ENCODE measurements at places on chromosomes 3 and 15. TPM values are rescaled to one million over a fixed set of nuclear protein-coding genes. Genes with fewer than 3 reads are reported as not detected.

DNA sequence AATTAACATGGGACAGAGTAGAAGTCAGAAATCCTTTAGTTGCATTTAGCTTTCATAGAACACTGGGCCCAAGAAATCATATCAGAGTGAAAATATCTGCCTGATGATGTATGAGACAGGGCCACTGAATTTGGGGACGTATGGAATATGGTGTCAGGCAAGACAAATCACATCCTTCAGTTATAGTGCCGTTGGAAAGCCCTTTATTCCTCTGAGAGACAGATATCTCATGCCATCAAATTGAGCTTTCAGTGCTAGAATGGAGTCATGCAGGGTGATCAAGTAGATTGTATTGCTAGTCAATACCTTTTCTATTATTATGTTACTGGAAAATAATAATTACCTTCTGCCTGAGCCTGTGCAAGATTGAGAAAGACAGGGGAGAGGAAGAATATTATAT, 398.2 kb upstream of the RARB start:
- DNase-seq = no peak

- no peak for DNase-seq
These were observed 35.6 kb downstream of the SCAP start for GRCh38 chr3:47440131-47440530.

The TMF1 gene
- total RNA-seq = 21.4 TPM

GRCh38 chr15:39642011-39642640, 61.2 kb downstream of the THBS1 start:
- DNase-seq = no peak

- DNase-seq = no peak
These were observed 228.5 kb downstream of the ZBBX start for GRCh38 chr3:167151636-167152035.

DNA sequence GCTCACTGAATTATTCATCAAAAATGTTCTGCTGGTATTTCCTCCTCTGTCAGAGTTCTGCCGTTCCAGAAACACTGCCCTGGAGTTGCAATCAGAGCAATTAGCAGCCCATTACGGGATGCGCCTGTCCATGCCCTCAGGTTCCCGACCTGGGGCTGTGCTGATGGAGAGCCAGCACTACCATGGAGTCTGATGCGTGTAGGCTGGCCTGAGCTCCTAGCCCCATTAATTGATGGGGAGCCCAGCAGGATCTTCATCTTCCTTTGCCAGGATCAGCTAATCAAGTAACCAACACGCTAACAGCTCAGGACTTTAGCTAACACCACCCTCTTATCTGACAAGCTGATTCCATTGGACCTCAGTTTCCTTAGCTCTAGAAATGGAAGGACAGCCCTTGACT, 164.2 kb downstream of the ABHD5 start:
- DNase-seq = no peak

The TOP2B gene
- 79.1 TPM for total RNA-seq

The DAZL gene
- not detected for total RNA-seq

DNA sequence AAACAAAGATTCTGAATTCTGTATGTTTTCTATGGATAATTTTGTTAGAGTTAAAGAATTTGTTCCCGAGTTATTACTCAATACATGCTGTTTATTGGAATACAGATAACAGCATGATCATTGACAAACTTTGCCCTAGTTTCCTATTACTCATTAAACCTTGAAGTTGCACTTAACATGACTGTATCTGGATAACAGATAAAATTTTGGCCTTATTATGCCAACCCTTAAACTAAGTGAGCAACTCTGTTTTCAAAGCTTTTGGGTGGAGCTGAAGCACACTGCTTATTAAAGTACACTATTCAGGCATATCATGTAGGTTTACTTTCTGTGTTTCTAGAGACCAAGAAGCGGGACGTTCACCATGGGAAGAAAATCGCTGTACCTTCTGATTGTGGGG, at the start of gene AADAC:
Gene AADAC (plus strand): TSS at position 318 of the 400 bp plus-strand sequence. CDS start 47 bp downstream, at position 365.
- DNase-seq = no peak

DNA sequence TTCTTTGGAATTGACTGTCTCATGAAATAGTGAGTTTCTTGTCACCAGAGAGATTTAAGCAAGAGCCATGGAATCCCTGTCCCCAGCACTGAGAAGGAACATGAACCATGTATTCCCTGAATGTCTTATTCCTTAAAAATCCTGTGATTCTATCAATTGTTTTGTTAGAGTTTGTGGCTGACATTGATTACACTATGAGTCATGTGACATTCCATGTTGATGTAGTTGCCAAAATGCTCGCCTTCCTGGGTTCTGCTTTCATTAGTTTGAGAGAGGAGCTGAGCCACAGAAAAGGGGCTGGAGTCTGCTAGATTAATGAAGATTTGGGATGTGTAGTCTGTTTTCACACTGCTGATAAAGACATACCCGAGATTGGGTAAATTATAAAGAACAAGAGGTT, 294.9 kb upstream of the CTDSPL start:
- no peak for DNase-seq

DNA sequence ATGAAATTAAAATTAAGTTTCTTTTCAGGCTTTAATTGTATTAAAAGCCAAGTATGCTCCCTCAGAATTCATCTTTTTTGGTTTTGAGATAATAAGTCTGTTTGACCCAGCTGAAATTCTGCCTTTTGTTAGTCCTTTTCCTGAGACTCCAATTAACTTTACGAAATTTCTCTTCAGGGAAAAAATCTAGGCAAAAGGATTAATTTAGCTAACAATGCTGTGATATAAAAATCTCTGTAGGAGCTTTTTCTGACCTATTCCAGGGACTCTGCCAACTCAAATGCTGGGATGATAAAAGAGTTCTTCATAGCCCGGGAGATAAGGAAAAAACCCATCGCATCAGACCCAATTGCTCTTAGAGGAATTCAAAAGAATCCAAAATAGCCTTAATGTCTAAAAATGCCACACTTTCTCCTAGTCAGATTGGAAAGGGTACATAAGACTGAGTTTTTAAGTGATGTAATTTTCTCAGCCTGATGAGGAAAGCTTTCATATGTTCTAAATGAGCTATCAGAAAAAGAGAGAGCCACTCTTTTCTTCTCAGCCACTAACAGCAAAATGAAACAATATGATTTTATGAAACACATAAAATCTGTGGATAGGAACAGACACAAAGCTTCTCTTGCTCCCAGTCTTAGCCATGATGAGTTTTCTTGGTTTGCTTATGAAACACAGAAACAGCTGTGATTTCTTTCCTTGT, 405.1 kb downstream of the ROBO1 start:
- DNase-seq = no peak

The FEM1B gene
- total RNA-seq = 69.7 TPM

The LRRC31 gene
- total RNA-seq = not detected

The PRSS50 gene
- not detected for total RNA-seq

DNA sequence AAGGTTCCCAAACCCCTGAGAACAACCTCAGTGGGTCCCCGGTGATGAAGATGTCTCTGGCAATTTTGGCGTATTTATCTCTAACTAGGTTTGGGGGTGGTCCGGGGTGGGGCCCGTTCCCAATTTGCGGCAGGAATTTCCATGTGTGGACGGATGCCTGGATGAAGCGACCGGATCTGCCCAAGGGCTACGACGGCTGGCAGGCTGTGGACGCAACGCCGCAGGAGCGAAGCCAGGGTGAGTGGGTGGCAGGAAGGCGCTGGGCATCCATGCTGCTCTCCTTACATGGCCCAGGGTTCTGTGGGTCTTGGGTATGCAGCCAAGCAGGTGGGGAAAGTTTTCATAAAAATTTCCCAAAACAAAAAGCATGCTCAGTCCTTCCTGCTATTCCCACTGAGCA, 29.3 kb downstream of the TGM4 start:
- DNase-seq = no peak

GRCh38 chr3:111617406-111617805, 22.3 kb upstream of the ZBED2 start:
- no peak for DNase-seq

- no peak for DNase-seq
These were observed 15.8 kb downstream of the NPTN start for GRCh38 chr15:73617301-73617831.

DNA sequence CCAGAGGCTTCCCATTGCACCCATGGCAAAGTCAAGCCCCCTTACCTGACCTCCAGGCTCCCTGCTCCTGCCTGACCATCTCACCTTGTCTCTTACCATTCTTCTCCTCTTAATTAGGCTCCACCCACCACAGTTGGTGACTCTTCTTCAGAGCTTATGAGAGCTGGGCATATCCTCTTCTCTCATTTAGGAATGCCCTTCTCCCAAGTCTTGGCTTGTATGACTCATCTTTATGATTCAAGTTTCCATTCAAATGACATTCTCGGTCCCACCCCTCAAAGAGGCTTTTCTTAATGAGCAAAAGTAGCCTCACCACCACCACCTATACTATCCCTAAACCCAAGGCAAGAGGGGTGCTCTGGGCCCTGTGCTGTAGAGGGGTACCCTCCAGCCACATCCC, 55.3 kb upstream of the NUDT16 start:
- DNase-seq = no peak

DNA sequence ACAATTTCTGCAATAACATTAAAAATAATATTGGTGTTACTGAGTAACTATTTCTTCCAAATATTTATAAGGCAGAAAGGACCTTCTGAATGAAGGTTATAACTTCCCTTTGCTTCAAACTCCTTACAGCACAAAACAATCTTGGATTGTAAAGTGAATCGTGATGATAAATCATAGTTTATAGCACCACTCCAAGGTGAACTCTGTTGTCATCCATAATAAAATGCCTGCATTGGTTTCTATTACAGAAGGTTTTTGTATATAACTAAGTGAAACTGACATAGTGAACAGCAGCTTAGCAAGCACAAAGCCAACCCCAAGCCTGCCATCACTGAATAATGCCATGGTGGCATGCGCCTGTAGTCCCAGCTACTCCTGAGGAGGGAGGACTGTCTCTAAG, 86.3 kb downstream of the MME start:
- no peak for DNase-seq

DNA sequence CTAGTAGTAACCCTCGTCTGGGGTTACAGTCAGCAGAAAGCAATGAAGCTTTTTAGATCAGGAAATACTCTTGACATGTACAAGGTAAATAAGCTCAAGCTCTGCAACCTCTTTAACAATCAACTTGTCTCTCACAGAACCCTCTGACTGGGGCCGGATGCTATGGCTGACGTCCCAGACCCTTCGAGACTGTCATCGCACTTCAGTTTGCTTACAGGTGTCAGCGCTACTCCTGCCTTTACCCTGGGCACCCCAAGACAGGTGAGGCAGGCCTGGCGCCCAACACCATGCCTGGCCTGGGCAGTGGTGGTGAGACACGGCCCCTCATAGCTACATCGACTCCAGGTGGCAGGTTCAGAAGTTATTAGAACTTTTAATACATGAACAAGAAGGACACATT, 30.6 kb downstream of the LRRFIP2 start:
- no peak for DNase-seq

DNA sequence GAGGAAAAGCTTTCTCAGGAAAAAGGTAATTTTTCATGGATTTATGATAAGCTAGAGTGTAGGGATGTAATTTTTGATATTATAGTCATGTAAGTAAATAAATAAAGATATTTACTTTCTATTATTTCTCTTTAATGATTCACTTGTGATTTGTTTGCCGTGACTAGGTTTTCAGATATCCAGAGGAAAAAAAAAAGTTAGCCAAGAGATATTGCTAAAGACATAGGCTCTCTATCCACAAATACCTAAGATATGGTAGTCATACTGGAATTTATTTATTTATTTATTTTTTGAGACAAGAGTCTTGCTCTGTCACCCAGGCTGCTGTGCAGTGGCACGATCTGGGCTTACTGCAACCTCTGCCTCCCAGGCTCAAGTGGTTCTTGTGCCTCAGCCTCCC, 59.9 kb downstream of the AP4E1 start:
- no peak for DNase-seq

- DNase-seq = no peak
These were observed 22.1 kb upstream of the POLG start for GRCh38 chr15:89356634-89357298.

The AQP9 gene
- total RNA-seq = 1.6 TPM

DNA sequence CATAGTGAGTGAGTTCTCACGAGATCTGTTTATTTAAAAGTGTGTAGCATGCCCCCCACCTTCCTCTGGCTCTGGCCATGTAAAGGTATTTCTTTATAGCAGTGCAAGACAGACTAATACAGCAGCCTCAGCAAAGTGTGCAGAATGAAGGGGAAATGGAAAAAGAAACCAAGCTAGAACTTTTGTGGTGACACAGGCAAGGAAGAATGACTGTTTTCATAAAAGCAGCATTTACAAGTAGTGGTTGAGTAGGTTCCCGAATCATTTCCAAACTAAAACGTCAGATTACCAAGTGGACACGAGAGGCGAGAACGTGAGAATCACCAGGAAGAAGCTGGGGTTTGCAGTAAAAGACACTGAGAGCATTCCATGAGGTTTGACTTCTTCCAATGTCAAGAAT, 100.2 kb upstream of the AKAP13 start:
- no peak for DNase-seq

GRCh38 chr3:43894176-43895049, 203.7 kb downstream of the ABHD5 start:
- DNase-seq = peak; percentile 77

GRCh38 chr15:61404567-61404966, 175.5 kb upstream of the RORA start:
- DNase-seq = no peak

- no peak for DNase-seq
These were observed 49.9 kb downstream of the CACNA1D start for GRCh38 chr3:53544357-53544756.

- peak; percentile 56 for DNase-seq
These were observed 39.6 kb upstream of the FAM98B start for GRCh38 chr15:38414357-38414756.

GRCh38 chr15:91891788-91892345, 38.4 kb downstream of the SLCO3A1 start:
- DNase-seq = peak; percentile 39

The IGF1R gene
- total RNA-seq = 27.3 TPM

- DNase-seq = no peak
These were observed 189.1 kb upstream of the ALCAM start for GRCh38 chr3:105177576-105177975.

The PTPRG gene
- 46.9 TPM for total RNA-seq

- DNase-seq = no peak
These were observed 77.7 kb upstream of the NUDT16 start for GRCh38 chr3:131303848-131304247.

DNA sequence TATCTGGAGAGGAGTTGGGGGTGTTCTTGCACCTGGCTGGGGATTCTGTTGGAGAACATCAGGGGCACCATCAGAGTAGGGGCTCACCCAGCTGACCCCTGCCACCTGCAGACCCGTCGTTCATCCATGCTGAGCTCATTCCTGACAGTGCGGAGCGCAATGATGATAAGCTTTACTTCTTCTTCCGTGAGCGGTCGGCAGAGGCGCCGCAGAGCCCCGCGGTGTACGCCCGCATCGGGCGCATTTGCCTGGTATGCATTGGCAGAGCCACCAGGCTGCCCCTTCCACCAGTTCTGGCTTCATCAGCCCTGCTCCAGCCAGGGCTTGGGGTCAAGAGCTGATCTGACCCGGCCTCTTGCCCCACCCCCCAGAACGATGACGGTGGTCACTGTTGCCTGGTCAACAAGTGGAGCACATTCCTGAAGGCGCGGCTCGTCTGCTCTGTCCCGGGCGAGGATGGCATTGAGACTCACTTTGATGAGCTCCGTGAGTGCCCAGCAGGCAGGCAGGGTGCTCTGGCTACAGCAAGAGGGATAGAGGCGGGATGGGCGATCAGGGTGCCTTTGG, 8.8 kb upstream of the GNAT1 start:
- DNase-seq = no peak

Data from left cardiac atrium (tissue), 4 donors.